ENCODE measurements at places on chromosomes 3 and 15.

DNA sequence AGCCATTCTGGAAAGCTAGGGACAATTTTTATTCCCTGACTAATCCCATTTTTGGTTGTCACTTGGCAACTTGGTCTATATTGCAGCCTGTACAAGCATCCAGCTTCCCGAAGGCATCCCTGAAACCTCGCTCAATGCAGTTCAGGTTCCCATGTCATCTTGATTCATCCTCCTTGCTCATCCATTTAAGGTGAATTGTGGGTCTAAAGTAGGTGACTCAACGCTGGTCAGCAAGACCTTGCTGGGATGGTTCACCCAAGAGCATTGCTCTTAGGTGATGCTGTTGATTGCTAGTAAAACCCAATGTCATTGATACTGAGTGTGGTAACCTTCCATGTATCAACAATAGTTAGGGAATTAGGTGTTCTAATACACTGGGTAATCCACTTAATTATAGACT is 13.1 kb upstream of the RAB8B start:
- no peak for DNase-seq

DNA sequence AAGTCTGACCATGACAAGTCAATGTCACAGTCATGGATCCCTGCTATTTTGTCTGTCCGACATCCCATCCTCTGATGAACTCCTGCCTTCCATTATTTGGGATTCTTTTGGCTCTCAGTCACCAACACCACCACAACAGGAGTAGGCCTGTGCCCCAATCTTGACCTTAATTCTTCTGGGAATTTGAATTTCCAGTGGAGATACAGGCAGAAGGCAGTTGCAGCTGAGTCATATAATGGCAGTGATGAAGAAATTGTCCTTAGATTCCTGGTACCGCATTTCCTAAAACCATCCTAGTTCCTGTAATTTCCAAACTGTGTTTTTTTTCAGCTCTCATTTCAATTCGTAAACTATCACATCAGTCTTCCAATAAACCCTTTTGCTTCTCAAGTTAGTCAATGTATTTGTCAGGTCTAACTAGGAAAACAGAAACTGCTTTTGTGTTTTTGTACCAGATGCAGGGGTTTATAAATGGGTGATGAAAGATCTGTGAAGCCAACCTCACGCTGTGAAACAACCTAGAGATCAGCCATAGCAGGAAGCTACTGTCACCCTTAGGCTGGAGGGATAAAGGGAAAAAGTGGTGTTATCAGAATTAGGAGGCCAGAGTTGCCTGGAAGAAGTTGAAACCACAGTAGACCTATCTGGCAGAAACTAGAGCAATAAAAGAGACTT is 126.3 kb upstream of the TMEM108 start:
- DNase-seq = no peak

DNA sequence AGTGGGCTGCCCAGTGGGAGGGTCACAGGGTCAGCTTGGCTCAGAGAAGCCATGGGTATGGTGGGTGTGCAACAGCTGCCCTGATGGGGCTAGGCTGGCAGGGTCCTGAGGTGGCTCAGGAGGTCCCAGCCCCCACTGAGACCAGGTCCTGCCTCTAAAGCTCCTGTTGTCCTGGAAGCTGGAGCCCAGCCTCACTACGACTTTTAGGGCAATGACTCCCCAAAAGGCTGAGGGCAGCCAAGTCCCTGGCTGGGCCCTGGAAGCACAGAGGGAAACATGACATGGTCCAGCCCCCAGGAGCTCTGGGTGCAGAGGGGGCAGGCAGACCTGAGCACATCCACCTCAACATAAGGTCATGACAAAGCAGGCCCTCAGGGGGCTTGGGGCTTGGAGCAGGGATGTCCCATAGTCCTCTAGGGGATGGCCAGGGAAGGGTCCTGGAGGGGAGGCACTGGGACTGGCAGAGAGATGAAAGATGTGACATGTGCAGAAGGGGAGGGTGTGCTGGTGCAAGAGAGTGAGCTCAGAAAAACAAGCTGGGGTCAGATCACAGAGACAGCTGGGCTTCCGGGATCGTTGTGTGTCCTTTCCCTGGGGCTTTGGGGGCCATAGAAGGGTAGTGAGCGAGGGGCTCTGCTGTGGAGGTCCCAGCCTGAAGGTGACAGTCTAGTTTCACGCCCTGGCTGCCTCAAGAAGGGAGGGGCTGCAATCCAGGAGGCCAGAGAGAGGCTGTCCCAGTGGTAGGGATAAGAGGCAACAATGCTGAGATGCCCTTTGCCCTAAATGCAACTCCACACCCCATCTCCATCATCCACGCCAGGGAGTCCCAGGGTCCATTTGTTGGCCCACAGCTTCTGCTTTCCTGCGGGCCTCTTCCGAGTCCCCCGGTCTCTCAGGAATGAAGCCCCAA is 639 bp upstream of the ITIH3 start:
- DNase-seq = no peak

DNA sequence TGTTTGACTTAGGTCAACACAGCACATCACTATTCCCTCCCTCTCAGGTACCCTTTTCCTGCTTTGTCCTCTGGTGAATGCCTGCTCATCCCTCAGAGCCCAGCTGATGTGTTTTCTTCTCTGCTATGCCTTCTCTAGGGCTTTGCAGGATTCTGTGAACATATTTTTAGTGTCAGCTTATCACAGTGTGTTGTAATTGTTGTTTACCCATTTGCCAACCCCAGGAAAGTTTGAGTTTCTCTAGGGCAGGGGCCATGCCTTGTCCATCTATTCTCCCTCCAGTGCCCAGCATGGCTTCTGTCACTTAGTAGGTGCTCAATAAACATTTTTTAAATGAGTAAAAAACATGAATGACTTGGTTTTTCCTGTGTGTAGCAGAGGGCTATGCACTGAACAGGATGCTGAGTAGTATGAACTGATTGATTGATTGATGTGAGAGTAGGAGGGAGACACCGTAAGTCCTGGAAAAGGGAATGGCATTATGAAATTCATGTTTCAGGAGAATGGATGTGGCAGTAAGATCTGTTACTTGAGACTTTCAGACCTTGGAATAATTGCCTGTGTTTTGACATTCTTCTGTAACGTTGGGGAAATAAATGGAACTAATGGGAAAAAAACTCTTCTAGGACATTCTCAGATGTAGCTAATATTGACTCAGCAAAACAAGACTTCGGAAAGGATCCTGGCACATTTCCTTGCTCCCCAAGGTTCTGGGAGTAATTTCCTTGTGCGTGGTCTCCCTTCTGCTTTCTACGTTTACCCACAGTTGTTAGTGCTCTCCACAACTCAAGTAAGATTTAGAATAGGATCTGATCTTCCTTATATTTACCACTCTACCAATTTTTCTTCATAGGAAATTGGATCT is 267.3 kb upstream of the TBL1XR1 start:
- no peak for DNase-seq

GRCh38 chr3:53809764-53810400 is 36.3 kb downstream of the CHDH start:
- no peak for DNase-seq

GRCh38 chr3:90005281-90005847 is 897.9 kb downstream of the EPHA3 start:
- DNase-seq = no peak

GRCh38 chr15:55526559-55527036 is 18.6 kb upstream of the DNAAF4 start:
- no peak for DNase-seq

- DNase-seq = no peak
Observed at GRCh38 chr3:123841476-123842238, 42.5 kb downstream of the MYLK start.

Data from stimulated activated CD8-positive, alpha-beta memory T cell treated with anti-CD3 and anti-CD28 coated beads, Interleukin-4, amount 100 ng/mL, for 4 hours (primary cell).